Cerebellar nuclear complex (tissue), 1 donor: ENCODE measurements at places on chromosomes 4 and X.

- DNase-seq, result no peak
Observed at GRCh38 chrX:40088299-40088625, 9.5 kb downstream of the BCOR start.

DNA sequence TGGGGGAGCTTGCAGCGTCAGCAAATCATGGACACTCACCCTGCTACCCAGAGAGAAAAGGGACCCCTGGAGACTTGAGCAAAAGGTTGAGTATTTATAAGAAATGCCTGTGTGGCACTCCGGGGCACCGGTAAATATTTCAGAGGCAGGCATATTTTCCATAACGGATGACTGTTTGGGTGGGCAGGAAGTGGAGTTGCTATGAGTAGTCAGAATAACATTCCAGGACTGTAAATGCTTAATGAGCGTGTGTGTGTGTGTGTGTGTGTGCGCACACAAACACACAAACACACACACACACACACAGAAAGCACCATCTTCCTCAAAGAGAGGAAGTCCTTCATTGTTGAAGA is 74.6 kb downstream of the MXRA5 start:
- no peak for DNase-seq

DNA sequence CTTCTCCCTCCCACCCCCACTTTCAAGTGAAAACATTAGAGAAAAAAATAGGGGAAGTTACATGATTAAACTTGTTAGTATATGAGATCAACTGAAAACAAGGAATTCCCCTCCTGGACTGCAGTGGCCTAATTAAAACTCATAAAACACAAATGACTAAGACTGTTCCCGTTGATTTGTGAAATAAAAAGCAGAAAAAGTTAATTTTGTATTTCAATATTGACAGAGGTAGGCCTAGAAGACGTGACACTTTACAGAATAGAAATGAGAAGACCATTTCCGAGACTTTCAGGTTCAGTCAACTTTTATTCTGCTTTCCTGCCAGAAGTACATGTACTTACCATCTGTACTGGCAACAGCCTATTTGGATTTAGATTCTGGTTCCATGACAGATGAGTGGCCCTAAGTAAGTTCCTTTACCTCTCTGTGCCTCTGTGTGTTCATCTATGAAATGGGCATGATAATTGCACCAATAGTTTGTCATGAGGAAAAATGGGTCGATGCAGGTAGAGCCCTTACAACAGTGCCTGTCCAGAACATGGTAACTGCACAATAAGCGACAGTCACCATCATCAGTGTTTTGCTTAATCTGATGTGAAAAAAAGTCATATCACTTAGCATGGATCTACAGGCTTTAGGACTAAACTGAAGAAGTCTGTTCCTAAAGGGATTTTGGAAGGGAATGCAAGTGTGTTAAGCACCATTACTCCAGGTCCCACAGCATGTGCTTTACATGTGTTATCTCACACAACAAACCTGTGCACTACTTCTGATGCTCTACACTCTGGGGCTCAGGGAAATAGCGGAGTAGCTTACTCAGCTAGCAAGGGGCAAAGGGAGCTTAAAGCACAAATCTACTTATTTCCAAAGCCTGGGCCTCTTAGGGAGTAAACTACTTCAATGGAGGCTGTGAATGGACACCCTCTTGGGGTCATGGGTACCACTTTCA is 562.3 kb upstream of the DIPK2B start:
- no peak for DNase-seq

DNA sequence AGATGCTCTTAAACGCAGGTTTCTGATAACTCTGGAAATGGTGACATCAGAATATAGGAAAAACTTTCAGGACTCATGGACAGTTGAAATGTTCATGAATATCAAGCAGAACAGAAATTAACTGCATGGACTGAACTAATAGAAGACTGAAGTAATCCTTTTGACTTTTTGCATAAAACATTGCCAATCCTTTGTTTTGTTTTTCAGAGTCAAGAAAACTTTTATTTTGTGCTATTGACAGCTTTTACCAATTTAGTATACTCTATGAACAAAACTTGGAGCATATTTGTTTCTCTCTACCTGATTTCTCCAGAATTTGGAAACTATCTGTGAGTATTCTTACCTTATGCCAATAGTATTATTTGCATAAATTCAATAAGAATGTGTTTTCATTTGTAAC is 61.2 kb upstream of the HMX1 start:
- no peak for DNase-seq

DNA sequence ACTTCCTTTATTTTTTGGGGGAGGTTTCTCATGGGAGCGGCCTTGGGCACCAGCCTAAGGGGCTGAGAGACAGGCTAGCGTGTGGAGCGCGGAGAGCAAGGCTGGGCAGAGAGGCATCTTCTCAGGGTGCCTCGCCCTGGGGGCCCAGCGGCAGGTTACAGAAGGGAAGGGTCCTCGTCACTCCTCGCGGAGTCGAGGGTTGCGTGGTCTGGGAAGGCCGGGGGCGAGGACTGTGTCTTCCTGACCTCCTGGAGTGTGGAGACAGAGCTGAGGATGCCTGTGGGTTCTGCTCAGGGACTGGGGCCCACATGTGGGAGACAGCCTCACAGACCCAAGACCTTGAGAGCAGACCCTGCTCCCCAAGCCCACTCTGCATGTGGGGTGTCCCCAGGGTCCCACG is 79.6 kb upstream of the LRPAP1 start:
- no peak for DNase-seq

DNA sequence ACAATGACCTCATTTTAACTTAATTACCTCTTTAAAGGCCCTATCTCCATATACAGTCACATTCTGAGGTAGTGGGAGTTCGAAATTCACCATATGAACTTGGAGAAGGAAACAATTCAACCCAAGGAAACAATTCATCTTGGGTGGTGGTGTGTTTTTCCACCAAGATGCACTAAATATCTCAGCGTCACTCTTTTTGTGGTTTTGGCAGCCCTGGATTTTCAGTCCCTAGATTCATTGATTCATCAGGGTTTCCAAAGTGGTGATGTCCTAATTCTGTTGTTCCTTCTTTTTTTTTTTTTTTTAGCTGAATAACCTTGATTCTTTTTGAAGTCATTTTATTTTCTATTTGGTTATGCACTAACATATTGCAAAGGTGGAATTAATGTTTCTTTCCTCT is 162.6 kb upstream of the RAPGEF2 start:
- no peak for DNase-seq

DNA sequence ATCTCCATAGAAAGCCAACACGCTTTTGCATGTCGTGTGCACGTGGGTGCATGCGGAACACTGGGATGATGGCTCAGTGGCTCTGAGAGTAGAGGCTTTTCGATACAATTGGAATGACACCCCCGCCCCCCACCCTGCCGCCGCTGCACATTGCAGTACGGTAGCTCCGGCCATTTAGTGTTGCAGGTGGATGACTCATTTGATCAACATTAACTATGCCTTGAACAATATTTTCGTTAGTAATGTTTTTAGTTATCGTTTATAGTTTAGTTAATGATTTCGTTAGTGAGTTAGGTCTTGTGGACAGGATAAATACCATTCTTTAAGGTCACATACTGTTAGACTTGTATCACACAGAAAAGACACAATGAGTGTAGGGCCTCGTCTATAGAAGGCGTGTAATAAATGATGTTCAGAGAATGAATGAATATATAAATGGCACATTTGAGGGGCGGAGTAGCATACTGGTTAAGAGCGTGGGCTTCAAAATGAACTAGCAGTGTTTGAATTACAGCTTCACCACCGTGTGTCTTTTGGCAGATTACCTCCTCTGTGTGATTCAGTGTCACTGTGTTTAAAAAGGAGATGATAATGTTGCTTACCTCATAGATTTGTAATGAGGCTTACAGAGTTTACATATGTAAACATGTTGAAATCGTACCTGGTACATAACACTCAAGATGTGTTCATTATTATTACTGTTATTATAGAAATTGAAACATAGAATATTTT is 67.2 kb upstream of the TENM3 start:
- no peak for DNase-seq

GRCh38 chr4:124095621-124096020 is 616.9 kb downstream of the ANKRD50 start:
- no peak for DNase-seq

DNA sequence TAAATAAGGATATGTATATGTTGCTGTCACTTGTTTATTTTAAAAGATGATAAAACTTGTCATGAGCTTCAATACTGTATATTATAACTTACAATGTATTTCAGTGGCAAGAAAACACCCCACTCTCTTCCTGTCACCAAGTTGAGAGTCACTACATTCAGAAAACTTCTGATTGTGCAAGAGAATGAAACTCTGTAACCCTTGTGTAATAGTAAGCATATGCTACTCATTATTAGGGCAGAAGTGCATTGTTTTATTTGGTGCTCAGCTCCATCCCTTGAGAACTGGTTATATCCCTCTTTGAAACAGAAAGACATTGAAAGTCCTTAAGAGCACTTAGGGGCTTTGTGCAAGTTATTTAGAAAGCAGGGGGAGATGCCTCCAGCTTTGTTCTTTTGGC is 594.5 kb downstream of the ARAP2 start:
- DNase-seq, result no peak

DNA sequence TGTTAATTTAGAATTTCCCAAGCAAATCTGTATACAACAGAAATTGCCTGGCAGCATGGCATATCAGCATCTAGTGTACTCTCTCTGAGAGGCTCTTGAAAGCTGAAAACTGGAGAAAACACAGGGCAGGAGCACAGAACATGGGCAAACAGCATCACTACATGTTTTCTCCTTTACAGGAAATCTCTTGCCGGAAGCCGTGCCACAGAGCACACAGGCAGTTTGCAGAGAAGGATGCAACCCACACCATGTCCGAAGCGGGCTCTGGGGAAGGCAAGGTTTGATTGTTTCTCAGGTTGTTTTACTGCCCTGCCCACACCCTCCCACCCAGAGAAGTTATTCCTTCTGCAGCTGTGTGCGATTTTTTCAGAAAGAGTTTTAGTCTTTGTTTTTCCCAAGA is 41.1 kb upstream of the FAM9C start:
- DNase-seq, result no peak

DNA sequence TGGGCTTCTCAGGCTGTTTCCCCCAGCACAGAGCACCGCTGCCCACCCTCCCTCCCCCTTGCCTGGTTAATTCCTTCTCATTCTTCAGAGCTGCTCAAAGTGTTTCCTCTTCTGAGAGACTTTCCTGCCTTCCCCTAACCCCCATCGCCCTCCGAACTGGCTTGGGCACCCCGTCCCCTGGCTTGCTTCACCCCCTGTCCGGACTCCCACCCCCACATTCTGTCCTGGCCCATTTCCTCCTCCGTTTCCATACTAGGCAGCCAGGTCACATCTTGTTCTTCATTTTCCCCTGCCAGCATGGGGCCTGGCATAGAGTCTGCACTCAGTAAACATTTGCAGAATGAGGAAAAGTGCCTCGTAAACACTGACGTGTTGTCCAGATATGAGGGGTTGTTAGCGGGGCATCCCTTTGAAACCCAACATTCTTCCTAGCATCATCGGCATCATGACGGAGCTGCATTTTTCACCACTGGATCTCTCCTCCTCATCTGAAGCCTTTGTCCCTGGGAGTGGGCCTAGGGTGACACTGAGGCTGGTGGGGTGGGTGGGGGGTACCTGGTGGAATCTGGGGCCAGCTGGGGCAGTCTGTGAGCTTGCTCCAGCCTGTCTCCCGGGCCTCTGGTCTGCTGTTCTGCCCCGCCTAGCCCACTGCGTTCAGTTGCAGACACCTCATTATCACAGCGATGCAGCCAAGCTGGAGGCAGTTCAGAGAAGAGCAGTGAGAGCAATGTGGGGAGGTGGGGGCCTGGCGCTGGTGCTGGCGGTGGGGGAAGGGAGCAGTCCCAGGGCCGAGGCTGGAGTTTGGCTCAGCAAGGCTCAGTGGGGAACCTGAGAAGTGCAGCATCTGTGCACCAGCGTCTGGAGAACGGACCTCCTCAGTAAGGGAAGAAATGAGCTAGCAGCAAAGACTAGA is 149.4 kb upstream of the PJA1 start:
- DNase-seq, result no peak

GRCh38 chr4:39255266-39255665 is 72.9 kb downstream of the WDR19 start:
- DNase-seq, result no peak

GRCh38 chr4:71009890-71010588 is 16.6 kb downstream of the DCK start:
- DNase-seq, result peak; percentile 5
